ENCODE measurements at places on chromosomes 16 and 17. TPM values are rescaled to one million over a fixed set of nuclear protein-coding genes. Genes with fewer than 3 reads are reported as not detected.
A peak's percentile ranks its signal among the peaks of the same experiment; 100 is the strongest.

DNA sequence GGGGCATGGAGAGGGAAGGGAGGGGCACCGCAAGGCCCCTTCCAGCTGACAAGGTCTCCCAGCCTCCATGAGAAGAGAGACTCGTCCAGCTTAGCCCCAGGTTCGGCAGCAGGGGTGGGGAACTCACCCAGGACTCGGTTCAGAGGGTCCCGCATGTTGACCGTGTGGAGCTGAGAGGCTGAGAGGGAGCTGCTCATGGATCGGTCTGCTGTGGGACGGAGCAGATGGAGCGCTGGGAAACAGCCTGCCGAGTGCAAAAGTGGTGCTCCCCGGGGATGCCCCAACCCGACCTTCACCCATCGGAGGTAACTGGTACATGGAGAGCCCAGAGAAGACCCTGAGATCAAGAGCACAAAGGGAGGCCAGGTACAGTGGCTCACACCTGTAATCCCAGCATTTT, 4.9 kb downstream of the CSF3 start:
- no peak for DNase-seq

- DNase-seq: no peak
Measured at GRCh38 chr16:13109171-13109570, 207.8 kb downstream of the SHISA9 start.

- DNase-seq: peak; percentile 68
Measured at GRCh38 chr17:47789611-47790561, 31.7 kb downstream of the OSBPL7 start.

GRCh38 chr17:57420734-57421717, 164.7 kb downstream of the MSI2 start:
- DNase-seq: no peak

DNA sequence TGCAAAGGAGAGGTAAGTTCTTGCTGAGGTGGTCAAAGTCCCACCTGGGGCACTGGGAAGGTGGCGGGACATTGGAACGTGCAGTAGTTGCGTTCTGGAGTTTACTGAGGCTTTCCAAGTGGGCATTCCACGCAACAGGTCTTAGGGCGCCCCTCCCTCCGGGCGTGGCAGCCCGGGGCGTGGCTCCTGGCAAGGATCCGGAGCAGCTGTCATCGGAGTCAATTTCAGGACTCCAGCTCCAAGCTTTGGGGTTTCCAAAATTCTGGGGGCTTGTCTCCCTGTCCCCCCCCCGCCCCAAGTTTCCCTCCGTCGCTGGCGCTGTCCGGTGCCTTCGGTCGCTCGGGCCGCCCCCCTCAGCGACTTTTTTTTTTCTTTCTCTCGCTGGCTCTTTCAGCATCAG, 43.1 kb upstream of the AMZ2 start:
- no peak for DNase-seq

- no peak for DNase-seq
Measured at GRCh38 chr17:40522961-40523310, 21.5 kb upstream of the TNS4 start.

DNA sequence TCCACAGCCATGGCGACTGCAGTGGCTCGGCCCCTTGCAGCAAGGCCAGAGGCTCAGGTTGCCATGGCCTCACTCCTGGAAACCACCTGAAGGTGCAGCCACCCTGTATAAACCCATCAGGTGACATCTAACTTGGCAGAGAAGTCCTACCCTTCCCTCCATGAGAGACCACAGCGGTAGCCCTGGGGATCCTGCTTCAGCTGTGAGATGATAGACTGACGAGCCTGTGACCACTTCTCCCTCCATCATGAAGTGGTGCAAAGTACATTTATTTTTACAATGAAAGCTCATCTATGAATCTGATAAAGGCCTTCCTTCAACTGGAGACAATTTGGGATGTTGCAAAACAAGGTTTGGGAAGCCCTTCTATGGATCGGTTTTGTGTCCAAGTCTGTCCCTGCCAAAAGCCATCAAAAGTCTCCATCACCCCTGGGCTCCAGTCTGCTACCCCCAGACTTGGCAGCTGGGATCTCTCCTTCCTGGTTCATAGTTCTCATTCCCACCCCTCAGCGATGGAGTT, 1.8 kb downstream of the ZACN start:
- DNase-seq: no peak

DNA sequence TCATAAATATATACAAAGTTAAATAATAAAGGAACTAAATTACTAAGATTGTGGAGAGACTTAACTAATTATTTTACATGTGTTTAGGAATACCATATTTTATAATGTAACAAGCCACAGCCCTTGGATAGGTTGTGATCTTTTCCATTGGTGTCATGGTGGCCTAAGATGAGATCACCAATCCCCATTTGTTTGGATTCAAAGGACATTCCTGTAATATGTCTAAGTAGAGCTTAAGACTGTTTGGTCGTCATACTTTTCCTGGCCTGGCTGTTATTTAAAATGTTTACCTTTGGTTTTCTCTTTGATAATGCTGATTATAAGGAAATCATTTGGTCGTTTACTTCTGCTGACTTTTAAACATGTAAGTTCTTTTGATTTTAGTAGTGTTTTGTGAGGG, 118.1 kb downstream of the NLK start:
- no peak for DNase-seq

GRCh38 chr16:30474074-30474452, 1.5 kb downstream of the ITGAL start:
- DNase-seq: no peak

Gene TP53TG3F
- not detected for total RNA-seq

Gene CACNA1G
- not detected for total RNA-seq

Gene LDHD
- not detected for total RNA-seq

Measured in activated naive CD8-positive, alpha-beta T cell treated with anti-CD3 and anti-CD28 coated beads for 36 hours (primary cell).